NCI-H1436 (cell line): ENCODE measurements at places on chromosomes 13 and 19.

- peak; percentile 71 for DNase-seq
Observed at GRCh38 chr19:48391100-48392005, at the start of gene KDELR1. TSS of gene KDELR1 (minus strand) at chr19:48391551. CDS start at chr19:48391358, 193 bp downstream.

DNA sequence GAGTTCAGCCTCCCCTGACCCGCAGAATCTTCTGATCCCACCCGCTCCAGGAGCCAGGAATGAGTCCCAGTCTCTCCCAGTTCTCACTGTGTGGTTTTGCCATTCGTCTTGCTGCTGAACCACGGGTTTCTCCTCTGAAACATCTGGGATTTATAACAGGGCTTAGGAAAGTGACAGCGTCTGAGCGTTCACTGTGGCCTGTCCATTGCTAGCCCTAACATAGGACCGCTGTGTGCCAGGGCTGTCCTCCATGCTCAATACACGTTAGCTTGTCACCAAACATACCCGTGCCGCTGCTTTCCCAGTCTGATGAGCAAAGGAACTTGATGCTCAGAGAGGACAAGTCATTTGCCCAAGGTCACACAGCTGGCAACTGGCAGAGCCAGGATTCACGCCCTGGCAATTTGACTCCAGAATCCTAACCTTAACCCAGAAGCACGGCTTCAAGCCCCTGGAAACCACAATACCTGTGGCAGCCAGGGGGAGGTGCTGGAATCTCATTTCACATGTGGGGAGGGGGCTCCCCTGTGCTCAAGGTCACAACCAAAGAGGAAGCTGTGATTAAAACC is 1.1 kb upstream of the APOE start:
- DNase-seq = no peak

GRCh38 chr13:44759384-44760360 is 183.5 kb upstream of the TSC22D1 start:
- peak; percentile 31 for DNase-seq

DNA sequence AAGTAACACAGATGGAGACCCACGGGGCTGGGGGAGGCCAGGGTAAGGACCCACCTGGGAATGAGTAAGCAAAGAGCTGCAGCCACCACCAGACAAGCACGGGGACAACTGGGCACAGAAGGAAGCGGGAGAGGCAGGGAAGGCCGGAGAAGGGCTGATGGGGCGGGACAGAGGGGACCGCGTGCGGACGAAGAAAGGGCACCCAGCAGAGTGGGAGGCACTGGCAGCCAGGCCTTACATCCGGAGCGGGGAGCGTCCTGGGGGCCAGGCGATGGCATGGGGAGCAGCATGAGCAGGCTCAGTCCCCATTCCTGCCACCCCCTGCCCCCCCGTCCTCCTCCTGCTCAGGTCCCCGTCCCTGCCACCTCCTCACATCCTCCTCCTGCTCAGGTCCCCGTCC is 3.0 kb downstream of the PROZ start:
- no peak for DNase-seq

- peak; percentile 80 for DNase-seq
Observed at GRCh38 chr13:69857183-69857821, 250.3 kb upstream of the ATXN8OS start.

- peak; percentile 89 for DNase-seq
Observed at GRCh38 chr19:13057147-13057572, 45.5 kb downstream of the LYL1 start.

- no peak for DNase-seq
Observed at GRCh38 chr19:30153326-30154210, 211.5 kb downstream of the URI1 start.

DNA sequence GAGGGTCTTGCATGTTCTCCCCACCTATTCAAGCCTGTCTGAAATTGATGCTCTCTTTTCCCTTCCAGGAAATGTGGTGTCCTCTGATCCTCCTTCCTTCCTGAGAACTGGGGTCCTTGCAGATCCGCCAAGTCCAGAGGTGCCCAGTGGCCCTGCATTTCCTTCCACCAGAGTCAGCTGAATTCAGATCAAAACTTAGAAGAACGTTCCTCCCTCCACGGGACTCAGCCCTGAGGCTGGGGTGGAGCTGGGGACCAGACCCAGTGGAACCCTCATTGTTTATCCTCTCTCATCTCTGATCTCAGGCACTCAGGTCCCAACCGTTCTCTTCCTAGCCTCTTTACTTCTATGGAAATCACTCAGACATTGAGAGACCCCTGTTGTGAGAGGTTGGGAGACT is 477.3 kb downstream of the TSHZ3 start:
- DNase-seq = no peak
